Smooth muscle cell of trachea (primary cell): ENCODE measurements at places on chromosomes 12 and 14. TPM values are rescaled to one million over a fixed set of nuclear protein-coding genes. Genes with fewer than 3 reads are reported as not detected.

EGLN3 gene
- 0.29 and 0.83 TPM in 2 replicates for total RNA-seq

MYL2 gene
- not detected in 2 replicates for total RNA-seq

SCN8A gene
- 23.3 and 28.7 TPM in 2 replicates for total RNA-seq

SLC4A8 gene
- total RNA-seq = 4.5 and 10.3 TPM in 2 replicates
